Esophagus squamous epithelium (tissue), 5 donors: ENCODE measurements at places on chromosomes 11 and 22.

- no peak for DNase-seq
Observed at GRCh38 chr11:121514432-121515334, 61.9 kb upstream of the SORL1-AS1 start.

DNA sequence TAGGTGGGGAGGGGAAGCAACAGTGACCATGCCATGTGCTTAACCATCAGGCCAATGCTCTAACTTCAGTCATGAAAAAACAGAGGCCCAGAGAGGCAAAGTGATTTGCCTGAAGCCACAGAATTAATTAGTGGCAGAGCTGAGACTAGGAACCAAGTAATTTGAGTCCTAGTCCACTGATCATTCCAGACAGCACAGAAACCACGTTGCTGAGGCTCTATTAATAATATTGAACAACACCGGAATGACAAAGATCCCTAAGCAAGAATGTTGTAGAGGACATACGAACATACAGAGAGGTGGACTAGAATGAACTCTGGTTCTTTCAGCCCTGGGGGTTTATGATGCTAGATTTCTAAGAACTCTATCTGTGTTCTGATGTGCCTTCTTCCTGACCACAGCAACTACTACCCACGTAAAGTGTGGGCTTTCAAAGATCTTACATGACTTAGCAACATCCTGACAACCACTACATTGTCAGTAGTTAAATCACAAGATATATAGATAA lies 92.3 kb downstream of the GAB2 start:
- DNase-seq, result no peak

- DNase-seq, result no peak
Observed at GRCh38 chr11:102360681-102361080, 13.7 kb downstream of the BIRC2 start.

DNA sequence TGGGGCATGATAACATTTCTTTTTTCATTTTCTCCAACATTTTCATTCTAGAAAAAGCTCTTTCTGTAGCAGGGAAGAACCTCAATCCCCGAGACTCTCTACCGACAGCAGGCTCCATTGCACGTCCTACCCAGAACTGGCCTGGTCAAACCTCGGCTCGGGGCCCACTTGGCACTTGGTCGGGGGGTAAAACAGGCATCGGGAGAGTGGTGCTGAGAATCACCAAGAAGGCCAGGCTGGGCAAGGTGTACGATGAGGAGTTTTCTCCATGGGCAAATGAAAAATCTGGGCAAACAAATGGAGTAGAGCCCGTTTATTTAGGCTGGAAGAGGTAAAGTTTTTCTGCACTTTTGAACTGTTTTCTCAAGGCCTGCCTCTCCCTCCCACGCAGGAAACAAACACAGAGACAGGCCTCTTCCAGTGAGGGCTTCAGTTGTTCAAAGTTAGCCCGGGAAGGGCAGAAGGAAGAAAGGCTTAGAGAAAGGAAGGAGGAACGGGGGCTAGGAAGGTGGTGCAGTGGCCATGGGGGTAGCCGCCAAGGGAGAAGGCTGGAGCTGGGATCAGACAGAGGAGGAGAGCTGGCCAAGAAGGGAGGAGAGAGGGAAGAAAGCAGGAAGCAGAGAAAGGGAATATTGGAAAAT lies 87.6 kb downstream of the ETS1 start:
- no peak for DNase-seq

GRCh38 chr11:117175104-117175503 lies 3.4 kb upstream of the SIDT2 start:
- no peak for DNase-seq

- DNase-seq, result no peak
Observed at GRCh38 chr22:38110008-38110862, at the start of gene BAIAP2L2. BAIAP2L2 (minus strand) TSS chr22:38110684; CDS start chr22:38110525, 159 bp downstream.
